Hematopoietic multipotent progenitor cell (in vitro differentiated cells): ENCODE measurements at places on chromosomes 5 and 9. TPM values are rescaled to one million over a fixed set of nuclear protein-coding genes. Genes with fewer than 3 reads are reported as not detected.

DNA sequence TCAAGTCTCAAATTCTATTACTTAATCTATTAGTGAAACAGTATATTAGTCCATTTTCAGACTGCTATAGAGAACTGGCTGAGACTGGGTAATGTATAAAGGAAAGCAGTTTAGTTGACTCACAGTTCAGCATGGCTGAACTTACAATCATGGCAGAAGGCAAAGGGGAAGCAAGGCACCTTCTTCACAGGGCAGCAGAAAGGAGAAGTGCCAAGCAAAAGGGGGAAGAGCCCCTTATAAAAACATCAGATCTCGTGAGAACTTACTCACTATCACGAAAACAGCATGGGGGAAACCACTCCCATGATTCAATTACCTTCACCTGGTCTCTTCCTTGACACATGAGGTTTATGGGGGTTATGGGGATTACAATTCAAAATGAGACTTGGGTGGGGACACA lies 67.9 kb upstream of the CHSY3 start:
- no peak for DNase-seq

- no peak for DNase-seq
Measured at GRCh38 chr5:61254969-61255555, 77.0 kb upstream of the ZSWIM6 start.

GRCh38 chr5:120614531-120615180 lies 150.6 kb downstream of the PRR16 start:
- DNase-seq, result no peak

DNA sequence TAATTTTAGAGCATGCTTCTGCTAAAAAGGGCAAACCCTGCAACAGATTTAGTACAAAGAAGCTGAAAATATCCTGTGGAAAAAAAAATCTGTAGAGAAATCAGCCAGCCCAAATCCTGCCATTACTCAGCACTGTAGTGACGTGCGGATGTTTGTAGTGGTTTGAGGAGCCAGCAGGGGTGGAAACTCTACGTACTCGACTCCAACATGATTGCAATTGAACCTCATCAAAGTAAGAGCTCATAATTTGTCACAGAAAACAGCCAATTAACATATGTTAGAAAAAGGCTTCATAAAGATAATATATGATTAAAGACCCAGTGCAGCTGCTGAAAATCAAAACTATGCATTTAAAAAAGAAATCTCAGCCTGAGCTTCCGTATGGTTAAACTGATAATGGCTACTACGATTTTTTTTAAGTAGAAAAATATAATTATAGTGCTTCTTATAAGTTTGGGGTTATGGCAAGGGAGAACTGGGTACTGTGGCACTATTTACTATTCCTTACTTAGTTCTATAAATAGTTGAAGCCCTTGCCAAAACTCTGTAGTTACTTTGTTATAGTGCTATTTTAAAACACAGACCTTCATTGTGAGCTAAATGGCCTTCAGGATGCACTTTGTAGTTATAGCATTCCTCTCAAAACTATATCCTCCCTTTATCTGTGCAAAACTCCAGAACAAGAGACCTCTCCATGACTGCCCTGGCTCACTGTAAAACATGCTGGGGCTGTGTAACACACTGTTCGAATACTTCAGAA lies 49.4 kb downstream of the MEF2C start:
- DNase-seq, result peak; percentile 86

DNA sequence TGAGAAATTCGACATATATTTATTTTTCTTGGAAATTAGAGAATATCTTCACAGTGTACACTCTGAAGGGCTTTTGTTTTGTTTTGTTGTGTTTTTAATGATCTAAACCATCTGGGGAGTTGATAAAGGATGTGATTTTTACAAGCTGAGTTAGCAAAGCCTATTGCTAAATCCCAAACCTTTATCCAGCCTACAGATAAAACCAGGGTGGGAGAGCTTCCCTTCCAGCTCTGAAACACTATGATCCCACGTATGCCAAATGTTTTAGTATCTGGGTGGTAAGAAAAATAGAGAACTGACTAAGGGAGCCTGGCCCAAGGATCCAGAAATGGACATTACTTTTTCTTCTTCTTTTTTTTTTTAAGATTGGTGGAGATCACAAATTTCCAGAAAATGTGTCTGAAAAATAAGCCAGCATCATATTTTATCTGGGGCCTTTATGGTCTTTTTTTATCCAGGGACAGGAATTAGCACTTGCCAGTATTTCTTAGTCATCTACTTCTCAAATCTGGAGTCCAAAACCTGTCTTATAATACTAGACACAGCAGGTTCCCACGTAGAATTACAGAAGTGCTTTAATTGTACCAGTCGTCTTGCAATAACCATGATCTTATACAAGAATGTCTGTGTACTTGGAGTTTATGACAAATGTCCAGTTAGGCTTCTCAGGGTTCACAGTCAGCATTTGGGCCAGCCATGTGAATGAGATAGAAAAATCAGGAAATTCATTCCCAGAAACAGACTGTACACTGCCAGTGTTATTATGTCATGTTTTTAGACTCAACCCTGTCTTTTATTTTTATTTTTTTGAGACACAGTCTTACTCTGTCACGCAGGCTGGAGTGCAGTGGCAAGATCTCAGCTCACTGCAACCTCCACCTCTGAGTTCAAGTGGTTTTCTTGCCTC lies 290.8 kb upstream of the MPDZ start:
- no peak for DNase-seq

- no peak for DNase-seq
Measured at GRCh38 chr9:113152699-113153098, 1.9 kb downstream of the SLC31A2 start.

DNA sequence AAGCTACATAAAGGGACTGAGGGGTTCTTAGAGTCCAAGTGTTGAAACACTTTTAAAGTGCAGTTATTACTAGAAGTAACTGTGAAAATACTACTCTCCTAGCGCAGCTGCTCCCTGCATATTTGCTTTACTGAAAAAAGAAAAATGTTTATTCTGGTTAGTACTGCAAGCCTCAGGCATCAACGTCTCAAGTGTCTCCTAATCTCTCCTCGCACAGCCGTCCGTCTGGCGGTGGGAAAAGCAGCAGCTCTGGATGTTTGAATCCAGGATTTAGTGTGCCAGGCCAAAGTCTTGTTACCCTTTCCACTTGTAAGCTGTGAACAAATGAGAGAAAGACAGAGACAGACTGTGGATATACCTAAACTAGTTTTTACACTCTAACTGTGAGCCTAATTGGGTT lies 31.1 kb downstream of the RORB start:
- DNase-seq, result no peak

- no peak for DNase-seq
Measured at GRCh38 chr5:80707645-80708044, 52.9 kb upstream of the DHFR start.

DNA sequence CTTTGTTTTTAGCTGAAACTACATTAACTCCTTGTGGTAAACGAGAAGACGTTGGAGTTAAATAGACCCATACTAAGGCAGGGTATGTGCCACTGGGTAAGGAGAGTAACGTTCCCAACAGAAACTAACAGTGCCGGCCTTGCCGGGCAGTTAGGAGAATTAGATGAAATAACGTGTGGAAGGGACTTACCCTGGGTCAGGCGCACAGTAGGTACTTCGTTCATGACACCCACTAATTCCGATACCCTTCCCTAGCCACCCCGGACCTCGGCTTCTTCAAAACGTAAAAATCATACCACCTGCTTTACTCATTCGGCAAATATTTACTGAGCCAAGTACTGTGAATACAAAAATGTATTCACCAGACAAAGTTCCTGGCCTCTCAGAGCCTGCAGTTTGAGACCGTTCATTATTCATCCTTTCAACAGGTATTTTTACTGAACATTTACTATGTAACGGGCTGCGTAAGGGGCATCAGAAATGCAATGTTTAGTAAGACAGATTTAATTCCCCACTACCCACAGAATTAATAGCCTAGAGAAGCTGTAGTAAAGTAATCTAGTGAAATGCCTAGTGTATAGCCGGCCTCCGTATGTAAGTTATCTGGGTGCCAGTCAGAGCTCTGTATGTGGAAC lies 3.2 kb upstream of the SMIM23 start:
- no peak for DNase-seq

DNA sequence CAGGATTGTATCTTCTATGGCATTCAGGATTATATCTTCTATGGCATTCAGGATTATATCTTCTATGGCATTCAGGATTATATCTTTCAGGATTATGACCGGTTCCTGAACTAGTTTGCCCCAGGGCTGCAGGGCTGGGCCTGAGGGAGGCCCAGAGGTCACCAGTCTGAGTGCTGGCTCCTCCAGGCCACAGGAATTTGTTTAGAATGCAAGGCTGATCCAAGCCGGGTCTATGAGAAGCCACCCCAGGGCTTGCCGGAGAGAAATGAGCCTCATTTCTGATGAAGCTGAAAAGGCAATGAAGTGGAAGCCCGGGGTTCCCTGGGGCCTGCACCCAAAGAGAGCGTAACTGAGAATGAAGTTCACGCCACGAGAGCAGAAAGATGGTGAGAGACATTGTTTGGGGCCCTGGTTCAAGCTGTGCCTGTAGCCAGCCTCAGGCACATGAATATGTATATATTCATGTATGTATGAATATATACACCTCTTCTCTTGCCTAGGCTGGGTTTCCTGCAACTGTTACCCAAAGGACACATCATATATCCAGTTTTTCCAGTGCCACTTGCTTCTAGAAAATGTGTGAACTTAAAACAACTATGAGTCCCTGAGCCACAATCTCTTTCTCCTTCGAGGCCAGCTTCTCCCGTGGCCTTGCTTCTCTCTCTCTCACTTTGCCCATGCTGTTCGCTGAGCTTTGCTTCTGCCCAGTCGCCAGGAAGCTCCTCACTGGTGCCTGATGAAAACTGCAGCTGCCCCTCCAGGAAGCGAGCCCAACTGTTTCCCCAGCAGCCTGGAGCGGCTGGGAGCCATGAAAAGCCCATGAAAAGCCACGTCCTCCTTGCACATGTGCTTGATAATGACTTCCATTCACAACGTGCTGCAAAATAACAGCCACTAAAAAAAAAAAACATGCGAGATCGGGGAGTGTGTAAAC lies 62.3 kb downstream of the GTF3C4 start:
- DNase-seq, result no peak

DNA sequence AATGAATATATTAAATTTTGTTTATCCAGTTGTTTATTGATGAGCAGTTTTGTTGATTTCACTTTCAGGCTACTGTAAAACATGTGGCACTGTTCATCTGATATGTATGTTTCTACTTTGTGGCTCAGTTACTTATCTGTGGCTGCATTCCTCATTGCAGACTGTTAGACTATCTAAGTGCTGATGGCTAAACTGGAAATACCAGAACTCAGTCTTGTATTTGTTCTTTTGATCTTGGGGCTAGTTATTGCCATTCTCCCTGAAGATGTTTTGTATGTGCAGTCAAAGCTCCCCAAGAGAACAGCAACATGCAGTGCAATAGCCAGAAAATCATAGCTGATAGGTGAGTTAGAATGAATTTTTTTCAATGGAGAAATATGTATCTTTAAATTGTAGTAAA lies 162.2 kb downstream of the GADD45G start:
- DNase-seq, result no peak

GRCh38 chr9:123353984-123354591 lies 1.9 kb upstream of the CRB2 start:
- no peak for DNase-seq

- no peak for DNase-seq
Measured at GRCh38 chr5:56479696-56480077, 246.6 kb upstream of the ANKRD55 start.

GRCh38 chr5:35990520-35990919 lies 670 bp downstream of the UGT3A1 start:
- no peak for DNase-seq

DNA sequence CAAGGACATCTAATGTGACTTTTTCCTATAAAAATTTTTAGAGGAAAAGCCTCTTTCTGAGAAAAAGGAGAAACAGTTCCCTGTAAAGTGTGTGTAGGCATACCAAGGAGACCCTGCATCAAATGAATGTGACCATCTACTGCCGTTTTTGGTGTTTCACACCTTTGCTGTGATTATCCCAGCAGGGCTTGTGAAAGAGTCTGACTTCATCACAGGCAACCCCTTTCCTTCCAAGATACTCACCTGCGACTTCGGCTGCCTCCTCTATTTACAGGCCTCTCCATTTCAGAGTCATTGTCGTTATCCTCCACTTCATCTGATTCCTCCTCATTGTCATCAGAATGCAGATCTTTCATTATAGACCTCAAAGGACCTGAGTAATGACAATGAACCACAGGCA lies 259.1 kb downstream of the MLLT3 start:
- DNase-seq, result no peak

GRCh38 chr9:136947955-136948510 lies 3.0 kb downstream of the C8G start:
- DNase-seq, result peak; percentile 47

- no peak for DNase-seq
Measured at GRCh38 chr9:131610231-131610761, 65.0 kb downstream of the PRRT1B start.

Gene ACOT12
- under 0.01 TPM for total RNA-seq

Gene FCHO2
- 8.9 TPM for total RNA-seq

Gene HRCT1
- total RNA-seq, result not detected

Gene VPS13A
- total RNA-seq, result 16.2 TPM
